ENCODE measurements at places on chromosomes 1 and 21.

DNA sequence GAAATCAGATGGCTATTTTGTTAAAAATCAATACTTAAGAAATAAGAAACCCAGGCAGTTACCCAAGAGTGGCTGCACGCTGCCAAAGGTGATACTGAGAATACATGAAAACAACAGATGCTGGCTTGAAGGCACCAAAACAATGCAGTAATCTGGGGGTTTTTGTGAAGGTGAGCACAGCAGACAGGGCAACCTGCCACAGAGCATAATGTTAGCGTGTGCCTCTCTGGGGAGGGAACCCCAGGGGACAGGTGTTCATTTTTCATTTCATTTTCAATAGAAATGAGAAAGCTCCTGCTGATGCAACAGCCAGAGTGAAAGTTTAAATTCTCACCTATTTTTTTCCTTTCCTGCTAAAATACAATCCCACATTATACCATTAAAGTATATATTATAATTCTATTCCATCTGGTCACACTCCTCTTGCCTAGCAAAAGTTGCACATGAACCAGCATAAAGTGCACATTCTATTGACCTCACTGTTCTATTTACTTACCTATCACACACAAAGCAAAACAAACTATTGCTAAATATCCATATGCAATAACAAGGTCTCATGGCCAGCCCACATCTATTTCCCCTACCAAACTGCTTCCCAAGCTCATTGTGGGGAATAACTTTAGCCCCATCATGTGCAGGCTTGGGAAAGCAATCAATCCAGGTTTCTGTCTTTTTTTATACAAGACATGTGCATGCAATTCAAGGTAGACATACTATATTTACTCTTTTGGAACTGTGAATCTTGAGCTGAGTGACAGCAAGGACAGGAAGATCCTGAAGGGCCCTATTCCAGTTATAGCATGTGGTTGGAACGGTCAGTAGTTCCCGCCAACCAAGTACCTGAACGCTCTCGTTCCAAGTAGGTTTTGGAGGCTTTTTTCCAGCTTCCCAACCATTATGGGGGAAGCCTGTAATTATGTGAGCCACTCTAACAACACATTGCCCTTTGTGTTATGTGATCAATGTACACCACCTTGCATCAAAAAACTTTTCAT lies 173.6 kb downstream of the RERE start:
- no peak for DNase-seq

DNA sequence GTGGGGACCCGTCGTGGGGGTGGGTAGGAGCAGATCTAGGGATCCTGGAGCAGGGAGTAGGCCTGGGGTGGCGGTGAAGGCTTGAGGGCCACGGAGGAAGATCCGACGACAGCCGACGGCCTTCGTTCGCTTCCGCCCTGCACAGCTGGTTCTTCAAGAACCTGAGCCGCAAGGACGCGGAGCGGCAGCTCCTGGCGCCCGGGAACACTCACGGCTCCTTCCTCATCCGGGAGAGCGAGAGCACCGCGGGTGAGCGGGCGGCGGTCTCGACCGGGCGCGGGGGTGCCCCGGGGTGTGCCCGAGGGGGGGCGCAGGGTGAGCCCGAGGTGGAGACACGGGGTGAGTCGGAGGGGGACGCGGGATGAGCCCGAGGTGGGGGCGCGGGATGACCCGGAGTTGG lies 16.5 kb upstream of the HDAC1 start:
- no peak for DNase-seq

DNA sequence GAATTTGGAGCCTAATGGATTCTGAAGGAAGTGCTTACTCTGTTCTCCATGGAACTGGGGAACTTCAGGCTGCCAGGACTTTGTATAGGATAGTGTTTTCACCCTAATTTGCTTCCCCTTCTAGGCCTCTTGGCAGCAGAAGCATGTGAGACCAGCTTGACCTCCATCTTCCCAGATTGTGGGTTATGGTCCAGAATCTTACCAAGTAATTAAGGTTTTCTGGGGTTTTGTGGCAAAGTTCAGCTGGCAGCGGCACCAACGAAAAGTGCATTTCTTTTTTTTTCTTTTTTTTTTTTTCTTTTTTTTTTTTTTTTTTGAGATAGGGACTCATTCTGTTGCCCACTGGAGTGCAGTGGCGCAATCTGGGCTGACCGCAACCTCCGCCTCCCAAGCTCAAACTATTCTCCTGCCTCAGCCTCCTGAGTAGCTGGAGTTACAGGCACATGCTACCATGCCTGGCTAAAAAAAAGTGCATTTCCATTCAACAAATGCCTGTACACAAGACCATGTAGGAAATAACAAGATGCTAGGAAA lies 3.4 kb upstream of the BMP8A start:
- no peak for DNase-seq

GRCh38 chr1:2258996-2259395 lies 30.9 kb downstream of the SKI start:
- no peak for DNase-seq

DNA sequence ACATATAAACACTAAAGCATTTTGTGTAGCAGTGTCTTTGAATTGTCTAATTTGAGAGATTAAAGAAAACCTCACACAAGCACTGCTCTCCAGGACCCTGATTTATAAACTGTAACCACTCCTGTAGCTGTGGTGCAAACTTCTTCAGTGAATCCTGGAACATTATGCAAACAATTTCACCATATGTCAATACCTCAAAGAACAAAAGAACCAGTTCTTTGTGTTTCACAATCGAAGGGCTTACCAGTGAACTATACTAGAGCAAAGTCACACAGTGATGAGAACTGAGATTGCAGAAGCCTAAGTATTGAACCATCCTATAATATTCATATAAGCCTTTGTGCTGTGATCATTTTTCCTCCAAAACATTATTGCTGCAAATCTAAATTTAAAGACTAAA lies 21.5 kb downstream of the DPH5 start:
- no peak for DNase-seq

- no peak for DNase-seq
Measured at GRCh38 chr1:167064621-167065020, 25.6 kb downstream of the GPA33 start.

DNA sequence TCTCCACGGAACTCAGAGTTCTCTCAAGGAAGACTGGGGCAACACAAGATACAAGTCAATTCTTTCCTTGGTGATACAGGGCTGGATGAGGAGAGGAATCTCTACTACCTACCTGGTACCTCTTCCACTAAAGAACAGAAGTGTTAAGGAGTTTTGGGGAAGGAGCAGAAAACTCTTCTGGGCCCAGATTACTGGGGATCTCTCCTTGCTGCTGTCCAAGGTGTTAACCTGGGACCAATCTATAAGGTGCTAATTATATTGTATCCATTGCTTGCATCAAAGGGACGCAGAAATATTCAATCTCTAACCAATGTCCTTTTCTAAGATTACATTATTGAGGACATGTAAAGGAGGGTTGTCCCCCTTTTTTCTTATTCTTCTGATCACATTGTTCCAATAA lies 1102.5 kb downstream of the AMY1C start:
- no peak for DNase-seq

DNA sequence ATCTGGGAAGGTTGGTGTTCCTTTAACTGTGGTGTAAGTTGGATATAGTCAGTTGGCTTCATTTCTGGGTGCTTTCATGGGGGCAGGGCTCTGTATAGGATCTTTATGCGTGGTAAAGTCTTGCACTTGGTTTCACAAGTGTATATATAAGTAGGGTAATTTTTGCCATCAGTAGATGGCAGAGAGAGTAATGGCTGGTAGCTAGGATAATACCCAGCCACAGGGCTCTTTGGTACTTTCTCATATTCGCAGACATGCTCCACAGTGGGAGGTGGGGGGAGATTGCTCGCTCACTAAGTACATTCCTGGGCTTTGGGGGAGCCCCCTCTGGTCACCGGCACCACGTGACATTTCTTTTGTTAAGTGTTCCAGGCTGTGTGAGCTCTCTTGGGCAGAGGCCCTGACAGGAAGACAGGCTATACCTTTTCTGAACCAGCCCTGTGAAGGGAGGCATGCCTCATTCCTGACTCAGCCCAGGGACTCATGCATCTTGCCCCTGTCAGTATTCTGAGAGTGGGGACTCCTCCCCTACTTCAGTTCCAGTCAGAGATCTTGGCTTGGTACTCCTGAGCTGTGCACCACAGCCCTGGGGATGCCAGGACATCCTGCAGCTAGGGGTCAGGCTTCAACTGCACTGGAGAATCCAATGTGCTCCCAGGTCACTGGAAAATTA lies 37.6 kb downstream of the FCRL2 start:
- DNase-seq = no peak

- no peak for DNase-seq
Measured at GRCh38 chr1:237671262-237671661, 219.5 kb downstream of the ZP4 start.

DNA sequence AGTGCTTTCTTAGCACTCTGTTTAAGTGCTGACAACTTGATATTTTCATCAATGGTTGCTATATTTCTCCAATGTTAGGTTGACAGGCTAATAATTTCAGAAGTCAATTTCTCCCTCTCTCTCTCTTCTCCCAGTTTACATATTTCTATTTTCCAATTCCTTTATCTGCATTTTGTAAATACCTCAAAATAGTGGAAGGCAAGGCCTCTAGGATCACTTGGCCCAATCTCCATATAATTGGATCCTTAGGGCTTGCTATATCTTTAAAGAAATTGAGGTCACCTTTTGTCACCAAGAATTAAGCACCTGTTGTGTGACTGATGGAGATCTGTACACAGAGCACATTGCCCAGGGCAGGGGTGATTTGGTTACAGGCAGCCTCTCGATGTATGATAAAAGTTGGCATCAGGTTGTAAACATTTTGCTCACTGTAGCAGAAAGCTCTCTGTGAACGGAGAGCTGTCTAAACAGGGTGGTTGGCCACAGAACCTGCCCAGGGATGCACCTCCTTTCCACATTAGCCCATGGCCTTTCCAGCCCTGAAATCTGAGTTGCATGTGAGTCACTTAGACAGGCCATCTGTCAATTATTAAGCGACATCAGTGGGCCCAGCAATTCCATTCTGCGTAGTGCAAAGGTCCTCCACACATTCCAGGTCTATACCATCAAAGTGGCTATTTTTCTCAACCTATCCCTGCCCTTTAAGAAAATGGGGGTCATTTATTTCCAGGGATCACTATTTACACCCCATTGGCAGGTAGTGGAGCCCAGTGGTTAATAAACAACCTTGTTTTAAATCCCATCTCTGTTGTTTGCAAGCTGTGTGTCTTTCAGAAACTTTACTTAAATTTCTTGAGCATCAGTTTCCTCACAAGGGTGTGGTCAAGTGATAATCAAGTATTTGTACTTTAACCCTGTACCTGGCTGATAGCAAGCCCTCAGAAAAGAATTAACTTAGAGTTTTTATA lies 29.1 kb upstream of the IRF2BP2 start:
- no peak for DNase-seq

DNA sequence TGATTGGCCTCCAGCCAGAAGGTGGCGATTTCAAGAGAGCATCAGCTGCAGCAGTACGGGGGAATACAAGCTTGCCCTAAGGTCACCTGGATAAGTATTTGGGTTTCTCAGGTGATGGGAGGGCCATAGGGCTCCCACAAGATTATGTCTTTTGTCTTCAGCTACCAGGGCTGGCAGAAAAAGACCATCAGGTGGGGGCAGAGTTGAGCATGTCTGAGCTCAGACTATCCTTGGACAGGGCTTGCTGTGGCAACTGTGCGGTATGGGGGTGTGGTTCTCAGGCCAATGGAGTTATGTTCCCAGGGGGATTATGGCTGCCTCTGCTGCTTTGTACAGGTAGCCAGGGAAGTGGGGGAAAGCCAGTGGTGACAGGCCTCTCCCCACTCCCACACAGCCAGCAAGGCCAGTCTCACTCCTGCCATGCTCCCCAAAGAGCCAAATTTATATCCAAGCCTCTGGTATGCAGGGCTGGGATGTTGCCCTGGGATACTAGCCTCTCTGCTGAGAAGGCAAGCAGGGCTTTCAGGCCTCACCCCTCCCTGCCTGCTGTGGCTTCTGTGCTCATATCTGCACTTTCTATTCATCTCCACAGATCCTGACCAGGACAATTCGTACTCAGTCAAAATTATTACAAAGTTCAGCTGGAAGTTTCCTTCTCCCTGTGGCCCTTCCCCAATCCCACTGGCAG lies 26.6 kb upstream of the CD84 start:
- DNase-seq = no peak

- DNase-seq = no peak
Measured at GRCh38 chr21:38852278-38852677, 46.5 kb downstream of the ETS2 start.

GRCh38 chr1:240610636-240611035 lies 1.3 kb downstream of the GREM2 start:
- no peak for DNase-seq

- DNase-seq = no peak
Measured at GRCh38 chr1:44032170-44032790, 1.0 kb upstream of the SLC6A9 start.

DNA sequence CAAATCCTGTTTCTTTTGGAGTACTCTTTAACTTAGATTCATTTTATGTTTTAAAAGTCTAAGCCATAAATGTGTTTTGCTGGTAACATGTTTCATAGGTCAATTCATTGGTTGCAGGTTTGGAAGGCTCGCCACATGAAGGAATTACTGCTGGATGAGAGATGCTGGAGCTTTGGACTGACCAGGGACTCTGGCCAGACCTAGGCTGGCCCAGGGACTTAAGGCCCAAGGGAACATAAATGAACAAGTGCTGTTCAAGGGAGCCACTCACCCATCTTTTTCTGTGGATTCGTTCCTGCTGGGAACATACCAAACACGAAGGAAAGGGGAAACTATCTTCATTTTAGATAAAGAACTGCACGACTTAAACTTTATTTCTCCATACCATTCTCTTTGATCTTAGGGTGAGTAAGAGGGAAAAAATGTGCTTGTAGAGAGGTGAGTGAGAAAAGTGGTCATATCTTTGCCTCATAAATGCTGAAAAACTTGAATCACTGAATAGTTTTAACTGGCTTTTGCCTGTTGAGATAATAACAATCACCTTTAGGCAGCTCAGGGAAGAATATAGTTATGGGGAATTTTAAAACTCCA lies 15.3 kb upstream of the SHCBP1L start:
- no peak for DNase-seq

DNA sequence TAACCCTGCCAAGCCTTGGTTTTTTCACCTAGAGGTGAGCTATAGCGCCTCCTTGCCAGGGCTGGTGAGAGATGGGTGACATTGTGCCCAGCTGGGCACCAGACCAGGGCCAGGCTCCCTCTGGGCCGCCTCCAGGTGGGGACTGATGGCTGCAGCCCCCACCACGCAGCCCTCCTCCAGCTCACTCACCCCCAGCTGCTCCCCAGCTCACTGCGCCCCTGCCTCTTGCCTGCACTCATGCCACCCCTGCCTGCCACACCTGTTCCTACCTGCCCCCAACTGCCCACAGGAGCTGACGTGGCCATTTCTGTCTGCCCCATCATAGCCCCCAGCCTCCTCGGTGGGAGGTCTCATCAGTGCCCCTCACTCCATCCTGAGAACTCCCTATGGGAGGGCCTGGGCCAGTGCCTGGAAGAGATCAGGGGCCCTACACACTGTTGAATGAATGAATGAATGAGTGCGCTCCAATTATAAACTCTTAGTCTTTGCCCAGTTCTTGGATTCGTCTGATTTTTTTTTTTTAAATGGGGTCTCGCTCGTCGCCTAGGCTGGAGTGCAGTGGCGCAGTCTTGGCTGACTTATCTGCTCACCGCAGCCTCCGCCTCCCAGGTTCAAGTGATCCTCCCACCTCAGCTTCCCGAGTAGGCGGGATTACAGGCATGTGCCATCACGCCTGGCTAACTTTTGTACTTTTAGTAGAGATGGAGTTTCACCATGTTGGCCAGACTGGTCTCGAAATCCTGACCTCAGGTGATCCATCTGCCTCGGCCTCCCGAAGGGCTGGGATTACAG lies 26.4 kb upstream of the VPS13D start:
- no peak for DNase-seq

Data from left cardiac atrium (tissue), 4 donors.